ENCODE measurements at places on chromosomes 13 and 19. TPM values are rescaled to one million over a fixed set of nuclear protein-coding genes. Genes with fewer than 3 reads are reported as not detected.

The BEST2 gene
- total RNA-seq, result not detected

The ZNF836 gene
- 7.2 TPM for total RNA-seq

The ZNF600 gene
- total RNA-seq, result 7.9 TPM

The ATP4B gene
- not detected for total RNA-seq

The ZNF816 gene
- total RNA-seq, result 4.9 TPM

The ZNF415 gene
- 0.69 TPM for total RNA-seq

The PCDH9 gene
- total RNA-seq, result 5.2 TPM

The OBI1 gene
- 14.6 TPM for total RNA-seq

The CYP2S1 gene
- total RNA-seq, result 4.5 TPM

The ZNF880 gene
- 11.0 TPM for total RNA-seq

The CRB3 gene
- total RNA-seq, result not detected

- no peak overlapping the region for H3K27ac ChIP-seq
- peaks cover 41% of the 10 kb centered on the region for H3K36me3 ChIP-seq
- H3K4me3 ChIP-seq, result no peak overlapping the region
- DNase-seq, result no peak
- H3K27me3 ChIP-seq, result no peaks in the 10 kb centered on the region
Observed at GRCh38 chr19:34459614-34460013, 21.9 kb upstream of the WTIP start.

GRCh38 chr13:109743706-109744453 is 42.5 kb downstream of the IRS2 start:
- H3K27ac ChIP-seq, result no peak overlapping the region
- H3K4me1 ChIP-seq, result no peaks in the 10 kb centered on the region
- DNase-seq, result peak; percentile 69
- H3K27me3 ChIP-seq, result no peaks in the 10 kb centered on the region
- no peaks in the 10 kb centered on the region for H3K36me3 ChIP-seq

GRCh38 chr13:75345193-75345592 is 136.8 kb downstream of the TBC1D4 start:
- peak; percentile 86 for DNase-seq
- no peaks in the 10 kb centered on the region for H3K27me3 ChIP-seq
- peaks cover 21% of the 10 kb centered on the region for H3K4me1 ChIP-seq

GRCh38 chr19:50702871-50703829 is 16.5 kb downstream of the SHANK1 start:
- peak; percentile 52 for DNase-seq
- no peaks in the 10 kb centered on the region for H3K36me3 ChIP-seq
- H3K4me3 ChIP-seq, result no peak overlapping the region
- H3K27me3 ChIP-seq, result no peaks in the 10 kb centered on the region
- H3K27ac ChIP-seq, result peak overlapping the region; percentile 34

- H3K36me3 ChIP-seq, result no peaks in the 10 kb centered on the region
- no peak overlapping the region for H3K4me3 ChIP-seq
- H3K27me3 ChIP-seq, result no peaks in the 10 kb centered on the region
- H3K27ac ChIP-seq, result no peak overlapping the region
- DNase-seq, result no peak
Observed at GRCh38 chr19:29485293-29485692, 40.5 kb upstream of the VSTM2B start.

DNA sequence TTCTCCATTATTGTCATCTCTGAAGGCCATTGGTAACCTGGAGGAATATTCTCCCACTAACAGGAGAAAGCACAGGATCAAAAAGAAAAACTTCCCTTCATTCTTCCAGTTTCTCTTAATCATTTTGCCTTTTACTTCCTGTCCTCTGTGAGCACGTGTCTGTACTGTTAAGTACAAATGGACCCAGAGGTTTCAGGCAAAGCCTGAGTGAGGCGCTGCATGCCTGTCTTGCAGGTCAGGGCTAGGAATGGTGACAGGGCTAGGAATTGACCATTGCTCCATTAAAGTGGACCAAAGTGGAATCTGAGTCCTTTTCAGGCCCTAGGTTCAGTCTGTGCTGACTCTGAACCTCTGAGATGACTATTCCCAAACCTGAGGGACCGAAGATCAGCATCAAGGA is 326.7 kb downstream of the SHISA2 start:
- no peaks in the 10 kb centered on the region for H3K4me1 ChIP-seq
- DNase-seq, result no peak
- no peak overlapping the region for H3K27ac ChIP-seq
- no peaks in the 10 kb centered on the region for H3K27me3 ChIP-seq
- no peak overlapping the region for H3K4me3 ChIP-seq
- no peaks in the 10 kb centered on the region for H3K36me3 ChIP-seq

- no peak overlapping the region for H3K27ac ChIP-seq
- no peak overlapping the region for H3K4me3 ChIP-seq
- H3K27me3 ChIP-seq, result no peaks in the 10 kb centered on the region
- H3K36me3 ChIP-seq, result no peaks in the 10 kb centered on the region
- DNase-seq, result no peak
Observed at GRCh38 chr19:8097198-8097597, 44.6 kb downstream of the CCL25 start.

GRCh38 chr19:35049456-35049855 is 7.9 kb downstream of the HPN start:
- H3K27ac ChIP-seq, result no peak overlapping the region
- H3K4me3 ChIP-seq, result no peak overlapping the region
- H3K4me1 ChIP-seq, result no peaks in the 10 kb centered on the region
- no peaks in the 10 kb centered on the region for H3K36me3 ChIP-seq
- H3K27me3 ChIP-seq, result no peaks in the 10 kb centered on the region
- no peak for DNase-seq

DNA sequence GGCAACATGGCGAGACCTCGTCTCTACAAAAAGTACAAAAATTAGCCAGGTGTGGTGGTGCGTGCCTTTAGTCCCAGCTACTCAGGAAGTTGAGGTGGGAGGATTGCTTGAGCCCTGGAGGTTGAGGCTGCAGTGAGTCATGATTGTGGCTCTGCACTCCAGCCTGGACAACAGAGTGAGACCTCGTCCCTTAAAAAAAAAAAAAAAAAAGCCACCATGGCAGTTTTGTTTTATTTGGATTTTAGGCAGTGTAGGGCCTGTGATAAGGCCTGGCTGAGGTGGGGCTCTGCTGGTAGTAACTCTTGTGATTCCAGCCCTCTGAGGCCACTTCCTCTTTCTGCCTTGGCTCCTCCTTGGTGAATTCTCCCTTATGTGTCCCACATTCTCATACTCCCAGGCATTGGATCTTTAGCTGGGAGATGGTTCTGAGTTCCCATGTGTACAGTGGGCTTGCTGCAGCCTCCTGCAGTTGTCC is 39.2 kb downstream of the GATAD2A start:
- no peak overlapping the region for H3K27ac ChIP-seq
- DNase-seq, result no peak
- H3K4me1 ChIP-seq, result peaks cover 5% of the 10 kb centered on the region
- H3K4me3 ChIP-seq, result no peak overlapping the region
- no peaks in the 10 kb centered on the region for H3K27me3 ChIP-seq

GRCh38 chr19:41868120-41868988 is 8.3 kb downstream of the RPS19 start:
- no peak for DNase-seq
- no peaks in the 10 kb centered on the region for H3K27me3 ChIP-seq
- H3K36me3 ChIP-seq, result peaks cover 39% of the 10 kb centered on the region
- no peak overlapping the region for H3K4me3 ChIP-seq
- H3K27ac ChIP-seq, result no peak overlapping the region
- H3K4me1 ChIP-seq, result peaks cover 11% of the 10 kb centered on the region

DNA sequence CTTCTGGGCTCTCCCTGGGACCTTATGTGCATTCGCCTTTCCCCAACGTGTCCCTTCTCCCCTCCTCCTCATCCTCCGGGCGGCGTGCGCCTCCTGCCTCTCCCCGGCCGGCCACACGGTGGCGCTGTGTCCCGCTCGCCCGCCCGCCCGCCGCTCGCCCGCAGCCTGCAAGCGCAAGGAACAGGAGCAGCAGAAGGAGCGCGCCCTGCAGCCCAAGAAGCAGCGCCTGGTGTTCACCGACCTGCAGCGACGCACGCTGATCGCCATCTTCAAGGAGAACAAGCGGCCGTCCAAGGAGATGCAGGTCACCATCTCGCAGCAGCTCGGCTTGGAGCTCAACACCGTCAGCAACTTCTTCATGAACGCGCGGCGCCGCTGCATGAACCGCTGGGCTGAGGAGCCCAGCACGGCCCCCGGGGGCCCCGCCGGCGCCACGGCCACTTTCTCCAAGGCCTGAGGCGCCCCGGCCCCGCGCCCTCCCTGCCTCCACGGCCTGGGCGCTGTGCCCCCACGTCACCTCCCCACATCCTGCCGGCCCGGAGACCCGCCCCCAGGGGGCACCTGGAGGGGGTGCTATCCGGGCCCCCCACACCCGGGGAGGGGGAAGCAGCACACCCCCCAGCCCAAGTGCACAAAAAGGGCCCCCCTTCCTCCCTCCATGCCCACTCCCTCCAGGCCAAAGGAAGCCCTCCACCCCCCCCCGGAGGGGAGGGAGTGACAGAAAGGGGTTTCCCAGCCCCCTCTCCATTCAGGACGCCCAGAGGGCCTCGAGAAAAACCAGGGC is 21.9 kb downstream of the ONECUT3 start:
- no peak overlapping the region for H3K4me3 ChIP-seq
- H3K27ac ChIP-seq, result no peak overlapping the region
- no peaks in the 10 kb centered on the region for H3K4me1 ChIP-seq
- no peak for DNase-seq
- H3K27me3 ChIP-seq, result peaks cover 28% of the 10 kb centered on the region

DNA sequence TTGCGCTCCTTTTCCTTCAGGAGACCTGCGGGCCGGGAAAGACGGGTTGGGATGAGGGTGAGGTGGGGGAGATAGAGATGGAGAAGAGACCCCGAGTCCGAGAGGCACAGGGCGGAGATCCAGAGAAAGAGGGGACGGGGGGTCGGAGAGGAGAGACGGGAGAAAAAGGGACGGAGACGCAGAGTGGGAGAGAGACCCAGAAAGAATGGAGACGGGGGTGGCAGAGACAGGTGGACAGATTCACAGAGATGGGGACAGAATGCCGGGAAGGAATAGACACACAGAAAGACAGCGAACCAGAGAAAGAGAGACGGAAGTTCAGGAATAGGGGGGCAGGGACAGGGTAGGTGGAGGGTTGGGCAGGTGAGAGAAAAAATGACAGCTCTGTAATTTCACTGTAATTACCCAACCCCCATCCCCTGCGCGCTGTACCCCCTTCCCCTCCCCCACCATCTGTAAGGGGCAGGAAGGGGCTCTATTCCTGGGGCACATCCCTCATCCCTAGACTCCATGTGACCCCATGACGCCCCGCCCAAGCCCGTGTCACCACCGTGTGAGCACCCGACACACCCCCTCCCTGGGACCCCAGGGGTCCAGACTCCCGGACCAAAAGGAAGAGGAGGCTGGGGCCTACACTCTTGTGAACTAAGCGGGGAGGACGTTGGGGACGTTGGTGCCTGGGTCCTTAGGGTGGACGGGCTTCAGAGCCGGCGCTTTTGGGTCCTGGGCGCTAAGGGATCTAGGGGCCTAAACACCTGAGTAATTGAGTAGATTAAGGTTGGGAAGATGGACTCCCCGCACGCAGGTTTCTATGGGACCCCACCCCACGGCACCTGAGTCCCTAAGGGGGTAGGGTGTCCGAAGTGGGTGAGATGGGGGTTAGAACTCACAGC is 967 bp downstream of the DBP start:
- H3K4me1 ChIP-seq, result peaks cover 26% of the 10 kb centered on the region
- H3K27me3 ChIP-seq, result peaks cover 13% of the 10 kb centered on the region
- DNase-seq, result no peak
- no peak overlapping the region for H3K27ac ChIP-seq
- no peaks in the 10 kb centered on the region for H3K36me3 ChIP-seq

- no peaks in the 10 kb centered on the region for H3K36me3 ChIP-seq
- no peak overlapping the region for H3K4me3 ChIP-seq
- no peaks in the 10 kb centered on the region for H3K4me1 ChIP-seq
- no peak overlapping the region for H3K27ac ChIP-seq
- no peak for DNase-seq
Observed at GRCh38 chr13:109093998-109094397, 464.6 kb downstream of the MYO16 start.

DNA sequence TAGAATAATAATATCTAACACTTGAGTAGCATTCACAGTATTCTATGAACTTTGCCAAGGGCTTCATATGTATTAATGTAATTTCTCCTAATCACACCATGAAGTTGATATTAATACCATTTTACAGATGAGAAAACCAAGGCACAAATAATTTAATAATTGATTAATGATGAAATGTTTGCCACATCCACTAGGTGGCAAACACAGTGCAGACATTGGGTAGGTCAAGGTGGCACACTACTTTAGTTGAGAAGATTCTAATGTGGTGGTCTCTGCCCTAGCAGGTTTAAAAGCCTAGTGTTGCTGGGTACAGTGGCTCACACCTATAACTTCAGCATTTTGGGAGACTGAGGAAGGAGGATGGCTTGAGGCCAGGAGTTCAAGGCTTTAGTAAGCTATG is 412.4 kb downstream of the SUCLA2 start:
- DNase-seq, result no peak
- no peaks in the 10 kb centered on the region for H3K27me3 ChIP-seq
- no peak overlapping the region for H3K27ac ChIP-seq
- H3K4me3 ChIP-seq, result no peak overlapping the region
